ENCODE measurements at places on chromosomes 2 and 18.

- DNase-seq = no peak
Measured at GRCh38 chr18:27005589-27005988, 140.1 kb upstream of the AQP4 start.

GRCh38 chr18:57085371-57085770 is 61.5 kb upstream of the BOD1L2 start:
- no peak for DNase-seq

GRCh38 chr18:59540346-59540745 is 156.9 kb downstream of the CCBE1 start:
- no peak for DNase-seq

DNA sequence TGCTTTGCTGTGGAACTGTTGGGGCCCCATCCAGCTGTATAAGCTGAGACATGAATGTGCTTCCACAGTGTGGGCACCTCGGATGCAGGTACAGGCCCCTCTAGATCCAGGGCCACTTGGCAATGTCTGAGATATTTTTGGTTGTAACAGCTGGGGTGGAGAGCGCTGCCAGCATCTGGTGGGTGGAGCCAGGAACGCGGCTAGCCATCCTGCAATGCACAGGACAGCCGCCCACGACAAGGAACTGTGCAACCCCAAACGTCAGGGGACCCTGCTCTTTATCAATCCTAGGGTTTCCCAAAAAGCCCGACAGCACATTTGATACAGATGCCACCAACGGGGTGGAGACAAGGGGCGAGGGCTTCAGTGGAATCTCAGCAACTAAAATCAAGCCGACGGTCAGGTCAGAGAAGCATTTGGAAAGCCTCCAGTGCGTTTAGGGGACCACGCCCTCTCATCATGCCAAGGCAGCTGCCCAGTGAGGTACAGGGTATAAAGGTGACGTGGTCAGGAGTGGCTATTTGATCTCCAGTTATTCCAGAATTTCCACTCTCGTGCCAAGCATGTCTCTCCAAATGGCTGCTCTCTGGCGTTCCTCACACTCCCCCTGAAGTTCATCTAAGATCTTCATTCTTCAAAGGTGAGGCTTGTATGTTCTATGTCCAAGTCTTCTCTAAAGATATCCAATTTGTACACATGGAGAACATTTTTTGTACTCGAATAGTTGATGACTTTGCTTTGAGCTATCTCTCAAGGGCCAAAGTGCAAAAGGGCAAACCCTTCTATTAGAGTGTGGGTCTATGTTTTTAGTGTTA is 55.7 kb downstream of the LRRFIP1 start:
- DNase-seq = no peak

DNA sequence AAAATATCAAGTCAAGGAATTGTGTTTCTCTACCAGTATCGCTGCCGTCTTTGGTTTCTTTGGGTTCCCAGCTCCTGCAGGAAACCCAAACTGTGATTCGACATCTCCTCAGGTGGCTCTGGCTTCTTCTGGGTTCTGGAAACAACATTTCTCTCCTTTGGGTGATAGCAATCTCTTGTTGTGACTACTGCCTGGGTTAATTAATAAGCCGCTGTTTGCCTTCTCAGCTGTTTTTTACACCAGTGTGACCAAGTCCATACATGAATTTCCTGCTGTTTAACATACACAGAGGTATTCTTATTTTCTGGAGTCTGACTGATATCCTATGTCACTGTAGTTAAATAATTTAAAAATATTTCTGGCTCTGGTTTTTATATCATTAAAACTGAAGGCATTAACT is 112.5 kb upstream of the DCC start:
- DNase-seq = no peak

- no peak for DNase-seq
Measured at GRCh38 chr2:120393456-120393855, 47.5 kb downstream of the INHBB start.

DNA sequence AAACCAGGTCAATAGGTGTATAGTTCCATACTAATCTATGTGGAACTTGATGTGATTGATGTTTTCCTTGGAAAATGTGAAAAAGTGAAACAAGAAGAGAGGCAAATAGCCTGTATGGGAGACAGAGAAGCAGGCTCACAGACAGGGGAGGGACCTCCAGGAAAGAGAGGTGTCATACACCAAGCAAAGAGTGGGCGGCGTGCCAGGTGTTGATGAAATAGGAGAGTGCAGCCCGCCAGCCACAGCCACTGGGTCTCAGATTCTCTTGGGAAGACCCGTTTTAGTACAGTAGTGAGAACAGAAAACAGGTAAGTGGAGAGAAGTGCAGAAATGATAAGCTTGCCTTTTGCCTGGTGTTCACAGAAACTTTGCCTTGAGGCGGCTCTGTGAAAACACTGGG is 301.9 kb downstream of the ZNF407 start:
- no peak for DNase-seq

- no peak for DNase-seq
Measured at GRCh38 chr18:46337271-46337670, 233.1 kb downstream of the HAUS1 start.

- DNase-seq = no peak
Measured at GRCh38 chr2:240136671-240137292, 677 bp upstream of the COPS9 start.

DNA sequence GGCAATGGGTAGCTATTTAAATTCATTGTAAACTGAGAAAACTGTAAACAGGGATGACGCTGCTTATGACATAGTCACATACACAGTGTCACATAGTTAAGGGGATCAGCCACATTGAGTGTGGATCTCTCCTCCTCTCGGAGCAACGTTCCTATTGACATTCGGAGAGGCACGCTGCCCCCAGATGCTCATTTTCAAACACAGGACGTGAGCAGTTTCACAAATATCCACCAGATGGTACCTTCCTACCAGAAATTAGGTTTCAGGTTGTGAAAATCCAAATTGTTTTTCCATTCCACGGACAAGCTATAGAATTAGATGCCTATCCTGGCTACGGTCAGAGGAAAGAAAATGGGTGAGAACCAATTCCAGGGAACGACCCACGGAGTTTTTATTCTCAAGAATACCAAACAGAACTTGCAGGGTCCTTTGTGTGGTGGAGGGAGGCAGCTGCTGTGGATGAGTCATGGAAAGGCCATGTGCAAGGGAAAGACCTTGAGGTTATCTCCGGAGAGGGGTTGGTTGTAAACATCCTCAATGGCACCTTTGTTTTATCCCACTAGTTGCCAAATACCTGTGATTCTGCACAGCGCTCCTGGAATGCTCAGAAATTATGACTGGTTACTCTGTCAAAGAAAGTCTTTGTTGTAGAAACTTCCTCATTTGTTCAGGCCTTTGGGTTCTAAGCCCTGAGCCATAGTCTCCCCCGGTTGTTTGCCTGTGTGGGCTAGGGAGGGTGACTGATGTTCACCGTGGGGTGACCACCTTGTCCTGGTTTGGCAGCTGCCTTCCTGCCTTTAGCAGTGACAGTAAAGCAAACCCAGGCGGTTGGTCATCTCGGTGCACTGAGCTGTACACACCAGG is 88.0 kb downstream of the ACTR3 start:
- DNase-seq = peak; percentile 35

DNA sequence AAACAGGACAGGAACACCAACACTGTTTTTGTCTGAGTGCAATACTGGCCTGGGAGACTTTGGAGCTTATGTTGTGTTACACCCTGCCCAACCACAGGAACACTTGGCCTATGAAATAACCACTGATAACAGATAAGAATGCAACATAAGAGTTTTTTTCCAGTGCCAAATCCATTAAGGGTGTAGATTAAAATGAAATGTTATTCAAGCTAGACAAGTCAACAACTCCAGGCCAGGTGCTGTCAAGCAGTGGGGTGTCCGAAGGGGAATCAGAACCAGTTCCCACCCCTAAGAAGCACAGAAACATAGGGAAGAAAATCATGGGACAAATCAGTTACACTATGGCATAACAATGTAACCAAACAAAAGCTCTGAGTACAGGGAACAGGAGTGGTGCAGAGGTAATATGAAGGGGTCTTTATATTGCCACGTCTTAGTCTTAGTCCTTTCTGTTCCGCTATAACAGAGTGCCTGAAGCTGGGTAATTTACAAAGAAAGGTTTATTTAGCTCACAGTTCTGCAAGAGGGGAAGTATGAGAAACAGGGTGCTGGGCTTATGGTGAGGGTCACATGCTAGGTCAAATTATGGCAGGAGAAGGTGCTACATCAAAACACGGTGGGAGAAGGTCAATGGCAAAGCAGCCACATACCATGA is 3.8 kb downstream of the AFG3L2 start:
- no peak for DNase-seq
